GM04503 (cell line): ENCODE measurements at places on chromosomes 12 and 14.

DNA sequence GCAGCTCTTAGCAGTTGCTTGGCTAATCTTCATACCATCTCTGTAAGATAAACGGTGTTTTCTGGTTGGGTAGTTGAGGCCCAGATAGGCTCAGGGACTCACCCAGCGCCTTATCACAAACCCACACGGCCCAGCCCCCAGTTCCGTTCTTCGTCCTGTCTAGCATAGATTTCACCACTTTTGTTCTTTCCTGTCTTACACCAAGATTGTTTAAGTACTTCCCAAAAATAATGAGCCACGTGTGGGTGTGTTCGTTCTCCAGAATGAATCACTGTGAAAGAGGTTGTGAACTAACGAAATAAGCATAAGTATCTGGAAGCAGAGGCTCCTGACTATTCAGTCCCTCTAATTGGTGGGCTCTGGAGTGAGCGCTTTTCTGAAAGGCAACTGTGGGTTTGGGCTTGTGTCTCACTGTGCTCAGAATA, 21.4 kb downstream of the ACVR1B start:
- DNase-seq = peak; percentile 20

- no peak for DNase-seq
Observed at GRCh38 chr14:37903343-37904191, 304.1 kb upstream of the SSTR1 start.

- DNase-seq = no peak
Observed at GRCh38 chr14:104863131-104863862, 1.8 kb upstream of the CEP170B start.

DNA sequence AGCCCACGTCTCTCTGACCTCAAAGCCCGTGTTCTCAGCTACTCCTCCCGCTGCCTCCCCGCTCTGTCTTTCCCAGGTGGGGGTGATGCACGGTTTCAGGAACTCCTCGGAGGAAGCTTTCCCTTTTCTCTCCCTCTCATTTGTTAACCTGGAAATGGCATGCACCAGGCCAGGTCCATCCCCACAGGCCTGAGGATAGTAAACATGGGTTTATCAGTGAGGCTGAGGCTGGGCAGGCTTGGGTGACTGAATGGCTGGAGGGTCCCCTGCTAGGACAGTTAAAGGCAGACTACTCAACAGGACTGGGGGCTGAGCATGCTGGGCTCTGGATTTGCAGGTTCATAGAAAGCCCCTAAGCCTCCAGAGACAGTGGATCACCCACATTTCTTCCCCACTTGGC, 7.6 kb downstream of the WSCD2 start:
- no peak for DNase-seq

- no peak for DNase-seq
Observed at GRCh38 chr12:120813588-120814153, 88.0 kb downstream of the ACADS start.

DNA sequence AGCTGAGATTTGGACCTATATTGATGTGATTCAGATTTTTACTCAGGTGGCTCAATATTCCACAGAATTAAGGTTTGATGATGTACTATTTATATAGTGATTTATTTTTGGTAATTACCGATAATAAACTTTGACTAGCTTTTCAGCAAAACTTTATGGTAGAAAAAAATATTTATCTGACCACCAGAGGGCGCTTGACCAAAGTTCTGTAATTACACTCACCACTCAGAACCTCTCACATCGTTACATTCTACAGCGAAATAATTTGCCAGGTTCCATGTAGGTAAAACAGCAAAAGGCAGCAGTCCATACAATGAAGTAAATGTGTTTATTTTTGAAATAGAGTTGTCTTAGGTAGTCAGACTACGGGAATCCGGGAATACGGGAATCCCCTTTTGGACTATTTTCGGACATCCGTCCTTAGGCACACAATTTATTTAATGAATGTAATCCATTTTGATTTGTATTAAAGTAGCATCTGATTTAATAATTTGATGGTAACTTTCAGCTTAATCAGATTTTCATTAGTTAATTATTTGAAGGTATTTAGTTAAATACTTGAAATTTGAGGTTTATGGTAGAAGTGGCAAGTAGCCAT, 143.0 kb upstream of the DDHD1 start:
- DNase-seq = no peak

GRCh38 chr12:95951515-95951914, 8.4 kb downstream of the AMDHD1 start:
- no peak for DNase-seq

DNA sequence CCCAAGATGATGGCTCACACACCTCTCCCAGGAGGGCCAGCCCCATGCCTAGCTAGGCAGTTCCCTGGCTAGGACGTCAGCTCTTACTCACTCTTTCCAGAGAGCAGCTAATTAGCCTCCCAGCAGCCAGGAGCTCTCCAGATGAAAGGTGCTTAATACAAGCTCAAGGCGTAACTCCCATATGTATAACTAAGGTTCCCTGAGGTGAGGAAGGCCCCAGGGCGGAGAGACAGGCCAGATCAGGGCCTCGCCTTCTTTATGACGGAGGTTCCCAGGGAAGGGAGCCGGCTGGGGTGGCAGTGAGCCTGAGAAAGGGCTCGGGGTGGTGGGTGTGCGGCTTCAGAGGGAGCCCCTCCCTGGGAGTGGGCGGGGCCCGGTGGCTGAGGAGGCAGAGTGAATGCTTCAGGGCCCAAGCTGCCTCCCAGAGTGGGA, 26.4 kb upstream of the ZFP36L1 start:
- DNase-seq = no peak

DNA sequence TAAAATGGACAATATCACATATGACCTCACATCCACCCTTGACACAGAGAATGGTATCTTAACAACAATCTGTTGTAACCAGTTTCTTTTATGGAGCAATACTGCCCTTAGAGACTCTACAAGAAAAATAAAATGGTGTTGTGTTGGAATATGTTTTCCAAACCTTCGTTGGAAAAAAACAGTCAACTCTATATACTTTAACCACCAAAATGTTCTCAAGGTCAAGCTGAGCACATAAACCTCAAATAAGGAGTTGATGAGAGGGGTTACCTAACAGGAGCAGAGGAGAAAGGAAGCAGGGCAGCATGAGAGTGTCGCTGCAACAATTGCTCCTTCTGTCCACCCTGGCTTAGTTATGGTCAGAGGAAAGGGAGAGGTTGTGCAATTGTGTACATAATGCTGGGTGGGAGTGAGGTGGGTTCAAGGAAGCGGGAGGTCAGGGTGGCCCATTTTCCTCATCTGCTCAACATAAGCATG, 179.2 kb upstream of the BMP4 start:
- no peak for DNase-seq

DNA sequence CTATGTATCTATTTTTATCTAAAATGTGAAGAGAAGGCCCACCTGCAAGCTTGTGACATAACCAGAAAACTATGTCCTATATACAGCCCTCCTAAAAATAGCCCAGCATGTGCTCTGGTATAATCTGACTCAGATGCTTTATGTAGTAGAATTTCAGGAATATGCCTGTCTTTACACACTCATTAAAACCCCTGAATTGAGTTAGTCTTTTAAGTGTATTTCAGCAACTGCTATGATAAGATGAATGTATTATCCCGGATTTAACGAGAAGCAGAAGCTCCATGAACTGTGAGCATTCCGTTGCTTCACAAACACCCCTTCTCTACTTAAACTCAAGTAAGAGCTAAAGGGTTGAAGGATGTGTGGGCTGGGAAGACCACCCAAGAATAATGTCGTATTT, 89.9 kb upstream of the PRICKLE1 start:
- no peak for DNase-seq

- DNase-seq = no peak
Observed at GRCh38 chr12:67042697-67043131, 226.4 kb upstream of the CAND1 start.

DNA sequence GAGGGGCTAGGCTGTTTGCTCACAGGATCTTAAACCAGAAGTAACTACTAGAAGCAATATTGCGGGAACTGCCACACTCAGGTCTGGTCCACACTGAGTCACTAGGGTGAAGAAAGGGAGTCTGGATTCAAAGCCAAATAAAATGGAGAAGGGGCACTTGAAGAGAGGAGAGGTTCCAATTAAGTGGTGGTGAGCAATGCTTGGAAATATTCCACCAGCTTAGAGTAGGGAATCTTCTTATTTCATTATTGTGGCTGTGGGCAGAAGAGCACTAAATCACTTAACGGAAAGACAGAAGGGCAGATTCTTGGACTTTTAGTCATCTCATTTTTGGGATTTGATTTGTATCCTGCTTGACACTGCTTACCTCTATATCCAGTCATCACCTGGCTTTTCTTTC, 48.6 kb upstream of the PPP1R12A start:
- DNase-seq = peak; percentile 89

GRCh38 chr12:15151161-15152091, 69.8 kb downstream of the RERG start:
- DNase-seq = no peak

DNA sequence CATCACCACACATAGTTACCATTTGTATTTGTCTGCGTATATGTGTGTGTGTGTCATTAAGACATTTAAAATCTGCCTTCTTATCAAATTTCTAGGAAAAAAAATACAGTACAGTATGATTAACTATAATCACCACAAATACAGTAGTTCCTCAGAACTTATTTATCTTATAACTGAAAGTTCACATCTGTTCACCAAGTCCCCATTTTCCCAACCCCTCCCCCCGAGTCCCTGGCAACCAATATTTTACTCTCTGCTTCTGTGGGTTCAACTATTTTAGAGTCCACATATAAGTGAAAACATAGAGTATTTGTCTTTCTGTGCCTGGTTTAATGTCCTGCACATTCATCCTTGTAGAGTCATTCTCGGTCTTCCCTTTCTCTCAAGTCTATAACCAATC, 12.3 kb downstream of the CAPS2 start:
- no peak for DNase-seq

DNA sequence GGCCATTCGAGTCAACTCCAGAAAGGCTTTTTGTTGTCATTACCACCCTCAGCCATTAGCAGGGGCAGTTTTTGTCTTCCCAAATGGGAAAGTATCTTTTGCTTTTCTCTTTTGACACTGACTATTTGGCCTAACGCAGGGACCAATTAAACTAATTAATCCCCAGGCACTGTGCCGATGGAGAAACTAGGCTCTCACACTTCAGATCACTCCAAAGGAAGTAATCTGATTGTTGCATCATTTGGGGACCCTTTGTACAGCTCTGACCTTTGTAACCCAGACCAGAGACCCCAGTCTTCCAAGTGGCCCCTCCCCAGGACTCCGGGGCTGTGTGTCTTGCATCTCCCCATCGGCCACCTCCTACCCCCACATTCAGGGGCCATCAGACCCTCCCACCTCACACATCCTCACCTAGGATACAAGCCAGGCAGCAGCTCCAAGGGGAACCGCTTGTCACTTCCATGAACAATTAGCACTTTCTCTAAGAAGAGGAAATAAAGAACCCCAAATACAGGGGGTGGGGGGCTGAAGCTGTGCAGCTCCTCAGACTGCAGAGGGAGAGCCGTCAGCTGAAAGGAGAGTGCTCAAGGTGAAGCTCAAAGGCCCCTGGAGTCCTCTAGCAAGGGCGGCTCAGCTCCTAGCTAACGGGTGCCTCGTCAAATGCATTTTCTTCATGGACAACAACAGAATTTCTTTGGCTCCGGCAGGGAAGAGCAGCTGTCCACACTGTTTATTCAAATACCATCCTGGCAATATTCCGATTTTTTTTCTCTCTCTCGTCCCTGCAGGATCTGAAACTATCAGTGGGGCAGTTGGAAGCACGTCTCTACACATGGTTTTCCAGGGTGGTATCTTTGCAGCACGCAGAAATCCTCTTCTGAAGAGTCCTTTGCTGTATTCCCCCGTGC, 64.3 kb upstream of the DIO3 start:
- no peak for DNase-seq

- DNase-seq = no peak
Observed at GRCh38 chr14:74402401-74403251, 23.4 kb downstream of the SYNDIG1L start.
